Activated naive CD4-positive, alpha-beta T cell treated with anti-CD3 and anti-CD28 coated beads for 36 hours (primary cell): ENCODE measurements at places on chromosomes 12 and 14.
A peak's percentile ranks its signal among the peaks of the same experiment; 100 is the strongest.

DNA sequence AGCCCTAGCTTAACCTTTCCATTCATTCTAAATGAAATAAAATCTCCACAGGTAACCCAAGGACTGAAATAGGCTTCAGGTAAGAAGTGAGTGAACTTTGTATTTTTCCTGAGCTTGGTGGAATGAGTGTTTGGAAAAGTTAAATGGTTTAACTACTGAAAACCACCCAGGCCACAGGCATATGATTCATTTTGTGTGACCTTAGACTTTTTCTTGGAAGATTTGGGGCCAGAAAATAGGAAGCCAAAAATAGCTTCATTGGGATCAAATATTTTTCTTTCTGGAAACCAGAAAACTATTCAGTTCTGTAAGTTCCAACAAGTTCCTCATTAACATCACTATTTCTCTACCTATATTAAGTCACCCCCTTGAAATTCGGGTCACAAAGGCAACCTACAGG is 212.6 kb downstream of the PCNX1 start:
- DNase-seq = no peak

GRCh38 chr14:68729556-68729955 is 63.3 kb downstream of the ZFP36L1 start:
- no peak for DNase-seq

- no peak for DNase-seq
Observed at GRCh38 chr12:121138284-121138683, 5.6 kb downstream of the P2RX7 start.

DNA sequence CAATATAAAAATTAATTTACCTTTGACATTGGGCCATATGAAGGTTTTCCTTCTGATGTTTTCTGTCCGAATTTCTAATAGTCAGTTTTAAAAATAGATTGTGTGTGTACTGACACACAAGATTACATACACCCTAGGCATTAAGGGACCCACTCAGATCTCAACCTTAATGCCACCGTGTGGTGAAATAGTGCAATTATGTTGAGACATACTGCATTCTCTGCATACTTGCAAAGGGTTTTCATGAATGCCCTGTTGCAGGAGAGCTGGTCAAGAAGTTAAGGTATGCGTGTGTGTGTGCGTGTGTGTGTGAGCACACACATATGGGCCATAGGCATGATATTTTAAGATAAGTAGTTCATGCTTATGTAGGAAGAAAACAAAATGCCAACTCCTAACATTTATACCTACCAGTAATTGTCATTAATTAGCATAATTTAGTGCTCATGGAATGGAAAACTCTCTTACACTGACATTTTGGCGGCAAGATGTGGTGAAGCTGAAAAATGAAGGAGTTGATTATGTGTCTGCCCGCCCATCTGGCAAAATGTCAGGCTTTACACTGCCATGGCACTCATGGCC is 58.8 kb downstream of the PIK3C2G start:
- DNase-seq = no peak

DNA sequence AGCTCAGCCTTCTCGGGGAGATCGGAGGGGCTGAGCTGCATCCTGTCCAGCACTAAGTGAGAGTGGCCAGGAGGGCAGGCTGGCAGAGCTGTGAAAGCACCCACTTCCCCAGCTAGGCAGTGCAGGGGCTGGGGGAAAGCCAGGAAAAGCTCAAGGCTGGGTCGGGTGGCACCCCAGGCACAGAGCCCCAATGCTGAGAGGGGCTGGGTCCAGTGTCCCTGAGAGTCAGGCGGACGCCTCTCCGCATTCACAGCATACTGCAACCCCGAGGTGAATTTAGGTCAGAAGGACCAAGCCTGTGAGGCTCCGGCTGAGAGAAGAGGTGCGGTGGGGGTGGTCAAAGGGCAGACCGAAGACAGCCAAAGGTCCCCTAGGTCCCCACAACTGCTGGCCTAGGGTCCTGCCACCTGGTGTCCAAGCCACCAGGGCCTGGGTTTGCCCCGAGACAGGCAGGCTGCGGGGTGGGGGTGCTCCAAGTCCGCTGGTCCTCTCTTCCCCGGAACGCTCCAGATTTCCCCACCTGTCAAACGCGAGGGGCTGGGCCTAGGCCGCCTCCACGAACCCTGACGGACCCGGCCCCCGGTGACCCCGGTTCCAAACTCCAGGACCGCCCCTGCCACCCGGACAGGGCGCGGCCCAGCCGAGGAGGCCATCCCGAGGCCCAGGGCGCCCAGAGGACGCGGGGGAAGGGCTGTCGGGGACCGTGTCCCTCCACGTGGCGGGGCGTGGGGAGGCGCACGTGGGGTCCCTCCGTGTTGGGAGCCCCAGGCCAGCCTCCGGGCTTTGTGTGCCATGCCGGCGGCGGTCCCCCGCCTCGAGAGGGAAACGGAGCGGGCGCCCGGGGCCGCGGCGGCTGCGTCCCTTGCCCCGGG is 527 bp downstream of the CAMKK2 start:
- peak; percentile 23 for DNase-seq

DNA sequence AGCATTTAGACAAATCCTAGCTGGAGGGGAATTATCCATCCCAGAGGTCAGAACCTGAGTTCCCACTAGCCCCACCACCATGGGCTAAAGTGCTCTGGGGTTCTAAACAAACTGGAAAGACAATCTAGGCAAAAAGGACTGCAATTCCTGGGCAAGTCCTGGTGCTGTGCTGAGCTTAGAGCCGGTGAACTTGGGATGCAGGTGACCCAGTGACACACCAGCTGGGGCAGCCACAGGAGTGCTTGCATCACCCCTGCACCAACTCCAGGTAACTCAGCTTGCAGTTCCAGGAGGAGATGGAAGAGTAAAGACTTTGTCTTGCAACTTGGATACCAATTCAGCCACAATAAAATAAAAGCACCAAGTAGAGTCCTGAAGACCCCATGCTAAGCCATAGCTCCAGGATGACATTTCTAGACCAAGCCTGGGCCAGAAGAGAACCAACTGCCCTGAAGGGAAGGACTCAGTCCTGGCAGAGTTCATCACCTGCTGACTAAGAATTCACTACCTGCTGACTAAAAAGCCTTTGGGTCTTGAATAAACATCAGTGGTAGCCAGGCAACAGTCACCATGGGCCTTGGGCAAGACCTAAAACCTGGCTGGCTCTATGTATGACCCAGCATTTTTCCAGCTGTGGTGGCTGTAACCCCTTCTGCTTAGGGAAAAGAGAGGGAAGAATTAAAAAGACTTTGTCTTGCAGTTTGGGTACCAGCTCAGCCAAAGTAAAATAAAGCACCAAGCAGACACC is 223.4 kb upstream of the DIO2 start:
- DNase-seq = no peak

DNA sequence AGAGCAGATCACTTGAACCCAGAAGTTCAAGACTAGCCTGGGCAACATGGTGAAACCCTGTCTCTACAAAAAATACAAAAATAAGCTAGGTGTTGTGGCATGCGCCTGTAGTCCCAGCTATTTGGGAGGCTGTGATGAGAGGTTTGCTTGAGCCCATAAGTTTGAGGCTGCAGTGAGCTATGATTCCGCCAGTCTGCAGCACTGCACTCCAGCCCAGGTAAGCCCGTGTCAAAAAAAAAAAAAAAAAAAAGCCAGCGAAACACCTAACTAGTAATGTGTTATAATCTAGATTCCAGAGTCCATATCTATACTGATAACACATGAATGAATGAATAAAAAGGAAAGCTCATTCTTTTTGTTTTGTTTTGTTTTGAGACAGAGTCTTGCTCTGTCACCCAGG is 18.5 kb upstream of the SLC25A3 start:
- no peak for DNase-seq

GRCh38 chr12:76242813-76243550 is 105.2 kb downstream of the BBS10 start:
- DNase-seq = no peak

DNA sequence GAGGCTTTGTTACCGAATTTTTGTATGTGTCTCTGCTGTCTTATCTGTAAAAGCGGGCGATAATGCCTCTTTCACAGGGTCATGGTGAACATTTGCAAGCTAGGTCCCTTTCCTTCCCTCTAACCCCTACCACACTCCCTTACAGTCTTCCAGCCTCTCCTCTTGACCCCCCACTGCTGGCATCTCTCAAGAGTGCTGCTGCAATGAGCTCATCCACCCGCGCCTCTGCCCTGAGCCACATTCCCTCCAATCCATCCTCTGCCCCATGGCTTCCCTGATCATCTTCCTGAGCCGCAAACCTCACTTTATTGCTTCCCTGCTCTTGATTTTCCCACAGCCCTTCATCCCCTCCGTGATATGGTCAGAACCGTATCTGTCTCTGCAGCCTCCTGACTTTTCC is 343.6 kb downstream of the BCL11B start:
- DNase-seq = no peak

DNA sequence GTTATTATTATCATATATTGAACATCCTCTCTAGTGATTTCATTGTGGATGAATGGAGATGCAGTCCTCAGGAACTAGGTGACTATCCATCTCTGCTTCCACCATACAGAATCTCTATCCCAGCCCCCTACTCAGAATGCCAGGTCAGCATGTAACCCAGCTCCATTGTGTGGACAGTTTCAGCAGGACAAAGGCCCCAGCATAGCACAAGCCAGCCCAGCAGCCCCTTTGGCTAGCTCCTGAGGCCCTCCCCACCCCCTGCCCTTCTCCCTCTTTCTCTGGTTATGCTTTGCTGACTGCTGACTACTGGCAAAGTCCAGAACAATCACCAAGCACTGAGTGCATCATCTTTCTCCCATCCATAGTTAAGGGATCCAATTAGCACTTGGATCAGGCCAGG is 5.8 kb upstream of the SPRYD4 start:
- DNase-seq = no peak

- peak; percentile 61 for DNase-seq
Observed at GRCh38 chr12:14664434-14665023, 31.9 kb downstream of the GUCY2C start.
